ENCODE measurements at places on chromosomes 16 and 17. TPM values are rescaled to one million over a fixed set of nuclear protein-coding genes. Genes with fewer than 3 reads are reported as not detected.

The TBC1D3B gene
- 2.0 TPM for polyA plus RNA-seq

The ACSM3 gene
- 0.44 TPM for polyA plus RNA-seq

The DOC2B gene
- 0.81 TPM for polyA plus RNA-seq

The TEX19 gene
- 0.10 TPM for polyA plus RNA-seq

The ASPHD1 gene
- 29.0 TPM for polyA plus RNA-seq

The KRTAP2-3 gene
- polyA plus RNA-seq = 0.39 TPM

DNA sequence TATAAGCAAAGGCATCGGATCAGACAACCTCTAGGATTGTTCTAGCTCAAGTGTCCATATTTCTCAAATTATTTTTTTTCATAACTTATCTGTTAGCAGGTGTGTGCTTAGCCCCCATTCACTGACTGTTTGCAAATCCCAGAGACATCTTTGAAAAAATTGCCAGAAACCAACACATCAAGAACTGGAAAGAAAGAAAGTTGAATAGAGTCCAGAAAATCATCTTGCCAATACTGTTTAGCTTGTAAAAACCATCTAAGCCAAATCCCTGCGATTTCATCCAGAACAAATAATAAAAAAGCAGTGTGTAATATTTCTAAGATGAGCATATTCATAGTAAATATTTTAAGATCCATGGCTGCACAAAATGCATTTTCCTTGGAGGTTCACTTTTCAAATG lies 64.5 kb downstream of the WSCD1 start:
- no peak for DNase-seq

GRCh38 chr16:10984509-10984908 lies 40.1 kb downstream of the CLEC16A start:
- DNase-seq = no peak

- no peak for DNase-seq
These were observed 140.4 kb downstream of the CDH13 start for GRCh38 chr16:82767198-82767597.

DNA sequence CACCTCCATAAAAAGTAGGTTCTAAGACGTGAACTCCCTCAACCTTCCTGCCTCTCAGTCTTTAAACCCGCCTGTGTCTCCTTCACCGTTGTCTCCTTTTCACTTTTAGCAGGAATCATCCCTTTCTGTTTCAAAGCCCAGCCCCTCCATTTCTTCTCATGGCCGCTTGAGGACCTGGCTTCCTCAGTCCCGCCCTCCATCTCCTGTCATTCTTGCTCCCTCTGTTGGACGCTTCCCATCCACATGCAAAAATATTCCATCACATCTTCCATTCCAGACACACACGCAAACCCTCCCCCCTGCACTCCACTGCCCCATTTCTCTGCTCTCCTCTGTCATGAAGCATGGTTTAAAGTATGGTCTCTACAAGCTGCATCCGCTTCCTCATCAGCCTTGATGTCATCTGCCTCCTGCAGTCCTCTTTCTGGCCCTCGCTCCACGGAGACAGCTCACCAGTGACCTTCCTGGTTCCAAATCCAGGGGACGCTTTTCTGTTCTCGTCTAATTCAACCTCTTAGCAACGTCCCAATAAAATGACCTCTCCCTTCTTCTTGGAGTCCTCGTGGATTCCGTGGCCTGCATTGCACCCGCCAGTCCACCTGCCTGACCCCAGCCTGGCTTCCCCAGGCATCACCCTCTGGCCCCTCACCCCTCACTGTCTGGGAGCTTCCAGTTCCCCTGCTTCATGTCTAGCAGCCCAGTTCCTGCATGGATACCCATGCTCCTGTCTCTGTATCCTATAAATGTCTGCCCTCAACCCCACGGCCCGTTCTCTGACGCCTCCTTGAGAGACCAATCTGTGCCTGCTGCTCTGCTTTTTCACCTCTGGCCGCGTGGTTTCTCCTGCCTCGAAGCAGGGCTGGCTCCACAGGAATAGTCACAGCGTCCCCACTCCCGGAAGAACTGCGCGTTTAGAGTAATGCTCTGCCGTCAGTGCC lies 26.2 kb downstream of the ANKRD40 start:
- peak; percentile 94 for DNase-seq

DNA sequence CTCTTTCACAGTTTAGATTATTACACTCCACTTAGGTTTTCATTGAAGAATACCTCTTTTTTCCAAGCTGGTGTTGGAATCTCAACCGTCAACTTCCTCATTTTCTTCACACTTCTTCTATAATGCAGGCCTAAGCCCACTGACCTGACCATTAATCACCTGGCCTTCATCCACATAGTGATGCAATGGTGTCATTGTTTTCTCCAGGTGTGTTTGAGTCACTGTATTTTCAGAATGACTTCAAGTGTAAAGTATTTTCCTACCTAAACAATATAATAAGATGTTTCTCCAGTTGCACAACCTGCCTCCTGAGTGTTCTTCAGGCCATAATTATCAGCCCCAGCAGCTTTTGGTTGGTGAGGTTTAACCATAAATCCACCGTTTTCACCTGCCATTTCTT lies 1675.1 kb downstream of the TP53TG3F start:
- no peak for DNase-seq

GRCh38 chr17:9370467-9370866 lies 205.2 kb downstream of the STX8 start:
- DNase-seq = no peak

- peak; percentile 27 for DNase-seq
These were observed 4.8 kb upstream of the SHISA9 start for GRCh38 chr16:12896562-12896961.

GRCh38 chr17:76351526-76352071 lies 2.1 kb downstream of the PRPSAP1 start:
- DNase-seq = no peak

DNA sequence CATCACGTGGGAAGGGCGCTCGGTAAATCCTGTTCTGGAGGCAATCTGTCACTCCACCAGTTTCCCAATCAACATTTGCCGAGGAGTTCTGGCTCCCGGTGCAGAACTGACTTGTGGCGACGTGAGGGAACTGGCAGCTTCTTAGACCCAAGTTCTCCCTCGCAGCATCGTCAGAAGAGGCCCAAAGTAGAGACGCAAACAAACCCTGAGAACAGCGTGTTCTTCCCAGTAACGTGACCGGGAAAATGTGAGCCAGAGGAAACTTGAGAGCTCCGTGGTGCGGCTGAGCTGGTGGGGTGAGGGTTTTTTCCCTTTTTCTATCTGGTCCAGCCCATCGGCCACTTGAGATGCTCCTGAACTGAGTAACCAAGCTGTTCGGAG lies 158.9 kb upstream of the CACNG5 start:
- DNase-seq = no peak
